ENCODE measurements at places on chromosomes 12 and 14. TPM values are rescaled to one million over a fixed set of nuclear protein-coding genes. Genes with fewer than 3 reads are reported as not detected.

SLC4A8 gene
- total RNA-seq, result 19.2 TPM

DNAL1 gene
- 6.7 TPM for total RNA-seq

TM9SF1 gene
- 15.2 TPM for total RNA-seq

KCNK13 gene
- total RNA-seq, result not detected

SERPINA10 gene
- not detected for total RNA-seq

C14orf132 gene
- 0.23 TPM for total RNA-seq

POTEM gene
- total RNA-seq, result not detected

ERBB3 gene
- total RNA-seq, result 0.66 TPM

PRB2 gene
- total RNA-seq, result not detected

NGB gene
- total RNA-seq, result not detected

LUM gene
- not detected for total RNA-seq

CLEC4A gene
- 6.9 TPM for total RNA-seq

TMEM63C gene
- 2.1 TPM for total RNA-seq

KRT78 gene
- not detected for total RNA-seq

RAPGEF3 gene
- total RNA-seq, result 0.49 TPM

GRCh38 chr12:132689227-132689626, 1.8 kb downstream of the PXMP2 start:
- no peak overlapping the region for H3K27ac ChIP-seq
- H3K4me3 ChIP-seq, result no peak overlapping the region
- no peaks in the 10 kb centered on the region for H3K36me3 ChIP-seq
- no peak for DNase-seq
- no peaks in the 10 kb centered on the region for H3K27me3 ChIP-seq

DNA sequence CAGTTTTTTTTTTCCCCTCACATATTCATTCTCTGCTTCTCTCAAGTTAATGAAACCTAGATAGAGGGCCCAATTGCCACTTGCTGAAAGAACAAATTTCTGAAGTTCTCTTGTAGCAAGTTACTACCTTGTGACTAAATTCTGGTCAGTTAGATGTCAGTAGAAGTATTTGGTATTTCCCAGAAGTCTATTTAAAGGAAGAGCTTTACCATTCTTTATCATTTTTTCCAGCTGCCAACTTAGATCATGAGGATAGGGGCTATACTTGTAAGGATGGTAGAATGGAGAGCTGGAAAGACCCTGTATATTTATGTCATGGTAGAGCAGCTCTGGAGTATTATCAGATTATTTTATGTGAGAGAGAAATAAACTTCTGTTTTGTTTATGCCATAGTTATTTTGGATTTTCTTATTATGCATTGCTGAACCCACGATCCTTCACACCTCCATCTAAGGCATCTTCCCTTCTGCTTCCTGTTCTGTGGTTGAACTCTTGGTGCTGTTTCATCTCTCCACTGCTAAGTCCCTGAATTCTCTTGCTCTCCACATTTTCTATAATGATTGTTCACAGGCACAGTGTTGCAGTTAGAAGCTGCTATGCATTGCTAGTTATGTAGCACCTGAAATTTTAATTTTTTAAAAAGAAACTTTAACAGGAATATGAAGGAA, 25.9 kb downstream of the FUT8 start:
- H3K36me3 ChIP-seq, result no peaks in the 10 kb centered on the region
- H3K27me3 ChIP-seq, result no peaks in the 10 kb centered on the region
- no peaks in the 10 kb centered on the region for H3K4me1 ChIP-seq
- H3K4me3 ChIP-seq, result no peak overlapping the region

GRCh38 chr12:121781998-121782979, 11.2 kb downstream of the RHOF start:
- H3K27ac ChIP-seq, result peak overlapping the region; percentile 80
- peak; percentile 70 for DNase-seq
- peaks cover 47% of the 10 kb centered on the region for H3K36me3 ChIP-seq
- peaks cover 70% of the 10 kb centered on the region for H3K4me1 ChIP-seq

DNA sequence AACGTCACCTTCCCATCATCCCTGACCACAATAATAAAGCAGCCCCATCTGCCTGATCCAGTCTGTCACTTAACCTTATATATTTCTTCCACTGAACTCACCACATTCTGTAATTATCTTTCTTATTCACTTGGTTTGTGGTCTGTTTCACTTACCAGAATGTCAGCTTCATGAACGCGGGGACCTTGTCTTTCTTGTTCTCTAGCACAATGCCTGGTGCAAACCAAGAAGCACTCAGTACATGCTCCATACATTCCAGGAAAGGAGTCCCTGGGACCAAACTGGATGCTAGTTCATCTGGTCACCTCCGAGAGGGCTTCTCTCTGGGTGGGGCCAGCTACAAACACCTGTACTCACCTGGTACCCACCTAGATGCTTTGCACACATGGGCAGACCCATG, 17.4 kb upstream of the ANKRD33 start:
- H3K4me3 ChIP-seq, result no peak overlapping the region
- H3K36me3 ChIP-seq, result no peaks in the 10 kb centered on the region
- H3K27me3 ChIP-seq, result peaks cover 20% of the 10 kb centered on the region
- no peak for DNase-seq
- H3K27ac ChIP-seq, result no peak overlapping the region

- DNase-seq, result no peak
- H3K27me3 ChIP-seq, result no peaks in the 10 kb centered on the region
- no peak overlapping the region for H3K27ac ChIP-seq
- H3K4me1 ChIP-seq, result no peaks in the 10 kb centered on the region
- no peak overlapping the region for H3K4me3 ChIP-seq
These were observed 34.3 kb upstream of the METAP2 start for GRCh38 chr12:95439461-95440230.

GRCh38 chr12:22437031-22437806, 102.7 kb upstream of the ST8SIA1 start:
- H3K36me3 ChIP-seq, result no peaks in the 10 kb centered on the region
- DNase-seq, result no peak
- no peak overlapping the region for H3K4me3 ChIP-seq
- H3K27ac ChIP-seq, result no peak overlapping the region
- no peaks in the 10 kb centered on the region for H3K27me3 ChIP-seq
- no peaks in the 10 kb centered on the region for H3K4me1 ChIP-seq

DNA sequence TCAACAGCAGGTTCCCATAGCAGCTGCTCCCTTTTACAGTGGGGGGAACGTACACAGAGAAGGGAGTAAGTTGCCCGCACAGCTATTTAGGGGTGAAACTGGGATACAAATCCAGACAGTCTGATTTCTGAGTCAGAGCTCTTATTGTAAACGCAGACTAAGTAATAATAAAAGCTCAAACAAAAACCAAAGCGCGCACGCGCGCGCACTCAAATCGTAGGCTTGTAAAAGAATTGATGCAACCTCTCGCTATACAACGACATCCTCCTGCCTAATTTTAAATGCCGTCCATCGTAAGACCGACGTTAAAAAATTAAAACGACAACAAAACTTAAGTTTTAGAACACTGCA, 747 bp upstream of the DACT1 start:
- no peak overlapping the region for H3K27ac ChIP-seq
- H3K36me3 ChIP-seq, result no peaks in the 10 kb centered on the region
- peaks cover 4% of the 10 kb centered on the region for H3K27me3 ChIP-seq
- H3K4me3 ChIP-seq, result peak overlapping the region; percentile 32
- peaks cover 11% of the 10 kb centered on the region for H3K4me1 ChIP-seq

- no peaks in the 10 kb centered on the region for H3K27me3 ChIP-seq
- H3K27ac ChIP-seq, result no peak overlapping the region
- no peaks in the 10 kb centered on the region for H3K36me3 ChIP-seq
- H3K4me1 ChIP-seq, result no peaks in the 10 kb centered on the region
These were observed 21.1 kb downstream of the GSC start for GRCh38 chr14:94748667-94749347.

GRCh38 chr14:71063351-71063750, 156.1 kb downstream of the PCNX1 start:
- DNase-seq, result no peak
- H3K4me3 ChIP-seq, result no peak overlapping the region
- H3K27ac ChIP-seq, result no peak overlapping the region
- no peaks in the 10 kb centered on the region for H3K4me1 ChIP-seq
- H3K27me3 ChIP-seq, result no peaks in the 10 kb centered on the region

DNA sequence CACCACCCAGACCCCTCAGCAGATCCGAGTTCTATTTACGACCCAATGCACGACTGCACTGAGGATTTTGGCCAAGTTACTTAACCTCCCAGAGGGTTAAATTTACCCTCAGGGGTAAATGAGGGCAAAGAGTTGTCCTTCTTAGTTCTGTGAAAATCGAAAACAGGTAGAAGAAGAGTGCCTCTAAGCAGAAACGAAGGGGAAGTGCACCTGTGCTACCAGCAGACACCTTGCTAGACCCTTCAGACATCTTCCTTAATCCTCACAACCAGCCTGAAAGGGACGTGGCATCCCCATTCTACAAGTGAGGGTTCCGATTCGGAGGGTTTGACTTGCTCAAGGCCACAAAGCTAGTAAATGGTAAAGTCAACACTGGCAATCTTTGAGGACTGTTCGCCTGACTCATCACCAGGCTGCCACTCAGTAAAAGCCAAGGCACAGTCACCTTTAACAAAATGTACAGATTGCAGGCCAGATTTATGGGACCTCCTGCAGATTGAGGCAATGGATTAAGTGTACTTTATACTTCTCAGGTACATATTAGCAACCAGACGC, 1.6 kb downstream of the GSG1 start:
- no peaks in the 10 kb centered on the region for H3K36me3 ChIP-seq
- H3K27me3 ChIP-seq, result no peaks in the 10 kb centered on the region
- peak overlapping the region; percentile 90 for H3K27ac ChIP-seq

DNA sequence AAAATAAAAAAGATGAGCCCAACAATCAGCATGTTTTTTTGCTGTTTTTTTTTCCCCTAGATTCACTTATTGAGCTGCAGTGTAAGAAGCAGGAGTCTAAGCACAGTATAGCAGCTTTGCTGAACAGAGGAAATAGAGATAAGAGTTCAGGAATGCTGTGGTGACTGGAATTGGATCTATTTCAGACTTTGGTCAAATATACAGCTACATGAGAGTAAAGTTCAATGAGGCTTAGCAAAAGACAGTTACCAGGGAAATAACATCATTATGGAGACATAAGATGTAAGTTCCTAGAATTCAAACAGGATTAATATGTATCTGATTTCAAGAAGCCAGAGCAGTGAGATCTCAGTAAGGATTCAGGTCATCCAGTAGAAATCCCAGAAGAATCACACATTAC, 613.0 kb downstream of the RPS29 start:
- H3K36me3 ChIP-seq, result no peaks in the 10 kb centered on the region
- H3K4me1 ChIP-seq, result no peaks in the 10 kb centered on the region
- no peaks in the 10 kb centered on the region for H3K27me3 ChIP-seq

DNA sequence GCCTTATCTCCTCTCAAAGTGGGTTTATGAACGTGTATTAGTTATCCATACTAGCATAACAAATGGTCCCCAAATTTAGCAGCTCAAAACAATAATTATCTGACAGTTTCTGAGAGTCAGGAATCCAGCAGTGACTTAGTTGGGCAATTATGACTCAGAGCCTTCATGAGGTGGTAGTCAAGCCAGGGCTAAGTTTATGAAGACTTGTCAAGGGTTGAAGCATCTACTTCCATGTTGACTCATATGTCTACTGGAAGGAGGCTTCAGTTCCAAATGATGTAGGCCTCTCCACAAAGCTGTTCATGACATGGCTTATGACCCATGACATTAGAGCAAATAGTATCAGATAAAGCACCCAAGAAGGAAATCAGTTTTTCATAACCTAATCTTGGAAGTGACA, 73.2 kb downstream of the IPO8 start:
- no peaks in the 10 kb centered on the region for H3K4me1 ChIP-seq
- DNase-seq, result no peak
- no peak overlapping the region for H3K4me3 ChIP-seq
- no peaks in the 10 kb centered on the region for H3K36me3 ChIP-seq

DNA sequence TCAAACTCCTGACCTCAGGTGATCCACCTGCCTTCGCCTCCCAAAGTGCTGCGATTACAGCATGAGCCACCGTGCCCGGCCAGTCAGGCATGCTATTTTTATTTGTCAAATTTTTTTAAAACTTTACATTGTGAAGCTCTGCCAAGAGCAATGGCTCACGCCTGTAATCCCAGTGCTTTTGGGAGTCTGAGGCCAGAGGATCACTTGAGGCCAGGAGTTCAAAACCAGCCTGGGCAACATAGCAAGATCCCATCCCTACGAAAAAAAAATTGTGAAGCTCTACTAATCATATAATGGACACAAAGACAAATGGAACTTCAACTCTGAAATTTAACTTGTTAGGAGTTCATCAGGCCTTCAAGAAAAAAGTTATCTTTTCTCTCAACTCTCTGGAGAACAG, 1.9 kb downstream of the R3HDM2 start:
- DNase-seq, result no peak
- H3K4me3 ChIP-seq, result no peak overlapping the region
- peaks cover 10% of the 10 kb centered on the region for H3K4me1 ChIP-seq
- H3K36me3 ChIP-seq, result no peaks in the 10 kb centered on the region

- peaks cover 7% of the 10 kb centered on the region for H3K27me3 ChIP-seq
- H3K36me3 ChIP-seq, result no peaks in the 10 kb centered on the region
- no peak overlapping the region for H3K4me3 ChIP-seq
- DNase-seq, result peak; percentile 26
- peak overlapping the region; percentile 34 for H3K27ac ChIP-seq
These were observed 4.1 kb downstream of the TSHR start for GRCh38 chr14:80959496-80959895.

- DNase-seq, result no peak
- no peaks in the 10 kb centered on the region for H3K27me3 ChIP-seq
- H3K4me1 ChIP-seq, result no peaks in the 10 kb centered on the region
- no peak overlapping the region for H3K4me3 ChIP-seq
- H3K36me3 ChIP-seq, result no peaks in the 10 kb centered on the region
These were observed 36.1 kb downstream of the PPFIBP1 start for GRCh38 chr12:27560126-27560525.

DNA sequence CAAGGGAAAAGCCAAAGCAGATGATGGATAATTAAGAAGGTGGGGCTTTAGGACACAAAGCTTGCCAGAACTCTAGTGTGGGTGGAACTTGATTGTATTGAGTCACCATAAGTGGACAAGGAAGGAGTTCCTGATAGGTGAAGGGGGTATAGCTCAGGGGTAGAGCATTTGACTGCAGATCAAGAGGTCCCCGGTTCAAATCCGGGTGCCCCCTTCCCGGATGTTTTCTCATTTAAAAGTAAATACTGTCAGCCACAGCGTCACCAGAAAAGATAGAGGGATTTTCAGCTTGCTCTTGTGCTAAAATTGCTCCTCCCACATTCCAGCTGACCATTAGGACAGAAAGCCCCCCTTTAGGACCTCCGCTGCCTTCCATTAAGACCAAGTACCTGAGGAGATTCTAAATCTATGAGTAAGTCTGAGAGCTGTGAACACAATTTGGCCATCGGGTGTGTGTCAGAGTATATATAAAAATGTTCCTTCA, 36.6 kb downstream of the DCAF4 start:
- no peaks in the 10 kb centered on the region for H3K27me3 ChIP-seq
- no peak overlapping the region for H3K4me3 ChIP-seq
- H3K4me1 ChIP-seq, result no peaks in the 10 kb centered on the region
- no peak for DNase-seq
- peaks cover 20% of the 10 kb centered on the region for H3K36me3 ChIP-seq
- no peak overlapping the region for H3K27ac ChIP-seq

- H3K4me3 ChIP-seq, result no peak overlapping the region
- H3K27me3 ChIP-seq, result no peaks in the 10 kb centered on the region
- H3K36me3 ChIP-seq, result no peaks in the 10 kb centered on the region
- DNase-seq, result no peak
- no peak overlapping the region for H3K27ac ChIP-seq
These were observed 349.1 kb upstream of the CCDC196 start for GRCh38 chr14:66137081-66137480.

- H3K4me3 ChIP-seq, result no peak overlapping the region
- H3K27ac ChIP-seq, result no peak overlapping the region
- DNase-seq, result no peak
- H3K36me3 ChIP-seq, result no peaks in the 10 kb centered on the region
These were observed 160.0 kb downstream of the KCNA5 start for GRCh38 chr12:5203720-5204119.
